ENCODE measurements at places on chromosomes 2 and 18.

DNA sequence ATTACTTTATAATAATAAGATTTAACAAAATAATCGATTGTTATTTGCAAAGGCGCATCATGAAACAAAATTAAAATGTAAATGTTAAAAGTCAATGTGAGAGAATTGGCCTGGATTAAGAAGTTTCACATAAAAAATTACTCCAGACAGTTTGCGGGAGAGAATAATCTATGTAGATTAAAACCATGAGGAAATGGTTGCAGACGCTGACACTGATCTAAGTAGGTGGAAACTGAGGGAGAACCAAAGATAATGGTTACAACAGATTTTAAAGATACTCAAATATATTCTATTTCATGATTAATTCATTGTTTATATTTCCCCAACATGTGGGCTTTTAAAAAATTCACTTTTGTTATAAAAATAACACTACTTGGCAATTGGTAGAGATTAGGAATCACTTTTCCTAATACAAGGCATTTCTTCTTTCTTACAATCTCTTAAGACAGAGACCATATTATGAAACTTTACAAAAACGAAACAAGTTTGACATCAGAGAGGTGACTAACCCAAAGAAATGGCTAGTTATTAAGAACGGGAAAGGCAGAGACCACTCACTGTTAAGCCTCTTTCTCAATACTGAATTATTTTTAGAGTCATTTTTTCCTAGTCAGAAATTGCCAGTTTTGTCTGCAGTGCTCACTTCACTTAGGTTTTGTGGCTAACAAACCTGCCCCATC, 1.6 kb downstream of the KANSL1L start:
- DNase-seq, result no peak

DNA sequence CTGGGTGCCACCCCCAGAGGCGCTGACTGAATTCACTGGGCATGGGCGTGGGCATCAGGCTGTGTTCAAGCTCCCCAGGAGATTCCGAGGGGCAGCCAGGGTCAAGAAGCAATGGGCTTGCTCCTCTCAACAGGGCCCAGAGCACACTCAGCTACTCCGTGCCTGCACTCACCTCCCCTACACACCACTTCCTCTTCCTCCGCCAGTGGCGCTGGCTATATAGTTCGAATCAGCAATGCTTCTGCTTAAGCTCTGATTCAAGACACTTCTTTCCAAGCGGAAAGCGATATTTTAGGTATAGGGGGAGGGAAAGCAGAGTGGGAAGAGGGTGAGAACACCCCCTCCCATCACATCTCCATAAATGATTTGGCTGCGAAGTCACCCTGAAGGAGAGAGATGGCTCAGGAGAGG, 42.1 kb downstream of the CRACDL start:
- no peak for DNase-seq

GRCh38 chr2:124678043-124678442, 653.0 kb downstream of the CNTNAP5 start:
- no peak for DNase-seq

DNA sequence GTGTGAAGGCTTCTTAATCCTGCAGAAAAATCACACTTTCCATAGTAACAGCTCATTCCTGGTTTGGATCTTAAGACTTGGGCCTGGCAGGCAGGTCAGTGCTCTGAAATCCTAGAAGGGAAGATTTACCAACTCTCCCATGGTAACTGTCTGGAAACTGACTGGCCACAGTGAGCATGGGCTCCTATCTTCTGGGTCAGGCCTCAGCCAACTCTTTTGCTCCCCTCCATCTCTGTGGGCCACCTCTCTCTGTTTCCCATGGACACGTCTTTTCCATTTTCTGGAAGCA, 86.7 kb downstream of the ACAA2 start:
- no peak for DNase-seq

DNA sequence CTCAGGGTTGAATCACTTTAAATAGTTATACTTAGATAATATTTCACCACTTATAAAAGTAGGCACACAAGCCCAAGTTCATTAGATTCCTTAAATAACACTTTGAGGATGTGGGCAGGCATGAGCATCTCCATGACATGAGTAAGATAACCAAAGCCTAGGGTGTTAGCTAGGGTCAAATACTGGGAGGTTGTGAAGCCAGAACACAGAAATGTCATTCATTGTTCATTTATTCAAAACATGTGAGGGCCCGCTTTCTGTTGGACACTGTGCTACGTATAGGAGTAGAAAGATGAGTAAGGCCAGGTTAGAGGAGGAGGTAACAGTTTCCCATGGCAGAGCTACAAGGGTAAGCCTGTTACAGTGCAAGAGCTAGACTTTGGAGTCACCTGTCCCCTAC, 93.5 kb upstream of the NEDD4L start:
- no peak for DNase-seq

GRCh38 chr2:82355622-82356021, 2051.1 kb upstream of the LRRTM1 start:
- DNase-seq, result no peak

DNA sequence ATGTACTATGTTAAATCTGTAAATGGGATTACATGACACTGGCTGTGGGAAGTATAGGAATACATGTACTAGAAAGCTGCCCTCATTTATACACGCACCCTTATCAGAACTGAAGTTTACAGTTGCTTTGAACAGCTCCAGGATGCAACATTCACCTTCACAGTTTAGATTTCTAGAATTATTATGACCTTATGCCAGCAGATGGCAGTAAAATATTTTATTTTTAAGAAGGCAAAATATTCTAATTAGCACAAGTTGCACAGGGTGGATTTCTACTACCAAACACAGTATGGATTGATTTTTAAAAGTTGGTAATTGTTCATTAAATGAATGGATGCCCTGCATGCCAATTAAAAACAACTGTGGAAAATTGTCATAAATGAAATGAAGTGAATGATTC, 670.4 kb downstream of the KCNJ3 start:
- no peak for DNase-seq

GRCh38 chr2:208545403-208546042, 138.9 kb downstream of the PTH2R start:
- DNase-seq, result no peak

- no peak for DNase-seq
These were observed 140.4 kb upstream of the PIK3C3 start for GRCh38 chr18:41814651-41815050.

DNA sequence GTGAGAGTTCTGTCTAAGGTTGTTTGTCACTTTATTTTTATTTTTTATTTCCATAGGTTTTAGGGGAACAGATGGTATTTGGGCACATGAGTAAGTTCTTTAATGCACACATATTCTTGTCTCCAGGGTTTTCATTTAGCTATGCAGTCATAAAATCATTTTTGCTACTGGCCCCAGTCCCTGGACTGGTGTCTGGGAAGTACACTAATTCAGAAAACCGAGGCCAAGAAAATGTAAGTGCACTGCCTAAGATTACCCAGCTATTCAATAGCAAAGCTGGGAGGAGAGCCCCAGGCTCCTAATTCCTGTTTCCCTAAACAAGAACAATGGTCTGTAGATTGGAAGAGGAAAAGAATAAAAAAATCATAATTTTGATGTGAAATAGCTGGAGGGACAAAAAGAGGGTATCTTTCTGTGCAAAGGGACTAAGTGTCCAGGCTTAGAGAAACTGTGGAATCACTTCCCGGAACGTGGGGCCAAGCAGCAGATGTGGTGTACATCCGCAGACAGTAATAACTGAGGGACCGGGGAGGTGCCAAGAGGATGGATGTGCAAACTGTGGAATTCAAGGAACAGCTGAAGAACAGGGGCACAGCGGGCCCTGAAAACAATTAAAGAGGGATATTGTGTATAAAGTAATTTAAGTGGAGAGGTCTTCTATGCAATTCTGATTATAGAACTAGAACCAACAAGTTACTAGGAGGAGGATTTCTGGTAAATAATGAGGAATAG, 236.3 kb downstream of the ACKR3 start:
- DNase-seq, result no peak

- no peak for DNase-seq
These were observed 66.0 kb downstream of the STEAP3 start for GRCh38 chr2:119289642-119290041.

DNA sequence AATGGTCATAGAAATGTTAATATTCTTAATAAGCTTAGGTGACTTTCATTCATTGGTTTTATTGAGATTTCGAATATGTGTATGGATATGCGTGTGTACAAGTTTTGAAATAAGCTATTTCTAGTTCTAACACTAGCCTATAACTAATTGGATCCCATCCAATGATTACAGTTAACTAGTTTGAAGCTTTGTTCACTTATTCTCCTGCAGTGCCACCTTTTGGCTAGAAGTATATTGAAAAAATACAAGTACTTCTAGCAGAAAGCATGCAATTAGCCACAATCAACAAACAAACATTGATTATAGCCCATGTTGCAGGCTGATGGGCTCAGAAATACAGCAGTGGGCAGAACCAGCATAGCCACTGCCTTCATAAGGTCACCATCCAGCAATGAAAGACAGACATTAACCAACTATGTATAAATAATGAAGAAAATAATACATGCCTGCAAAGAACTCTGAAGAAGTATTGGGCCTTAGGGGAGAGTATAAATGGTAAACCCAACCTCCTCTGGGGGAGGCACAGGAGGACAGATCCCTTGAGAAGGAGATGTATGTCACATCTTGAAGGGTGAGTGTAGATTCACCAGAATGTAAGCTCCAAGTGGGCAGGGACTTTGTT, 5.1 kb upstream of the PIEZO2 start:
- DNase-seq, result no peak

GRCh38 chr18:22634464-22634863, 216.7 kb upstream of the CTAGE1 start:
- no peak for DNase-seq

DNA sequence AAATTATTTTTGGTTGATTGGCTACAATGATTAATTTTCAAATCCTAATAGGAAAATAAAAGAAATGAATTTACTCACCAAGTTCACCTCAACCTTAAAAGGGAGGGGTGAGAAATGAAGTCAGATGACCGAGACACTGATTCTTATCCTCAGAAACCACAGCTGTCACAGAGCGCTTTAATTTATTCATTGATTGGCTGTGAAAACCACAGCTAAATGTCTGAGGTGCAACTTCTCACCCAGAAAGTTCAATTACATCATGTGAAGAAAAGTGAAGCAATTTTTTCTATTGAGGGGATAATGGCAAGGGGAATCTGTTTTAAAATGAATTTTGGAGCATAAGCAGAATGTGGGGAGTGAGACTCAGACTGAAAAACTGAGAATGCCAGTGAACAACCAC, 128.4 kb downstream of the RNF152 start:
- no peak for DNase-seq
